ENCODE measurements at places on chromosomes 2 and 18.
A peak's percentile ranks its signal among the peaks of the same experiment; 100 is the strongest.

DNA sequence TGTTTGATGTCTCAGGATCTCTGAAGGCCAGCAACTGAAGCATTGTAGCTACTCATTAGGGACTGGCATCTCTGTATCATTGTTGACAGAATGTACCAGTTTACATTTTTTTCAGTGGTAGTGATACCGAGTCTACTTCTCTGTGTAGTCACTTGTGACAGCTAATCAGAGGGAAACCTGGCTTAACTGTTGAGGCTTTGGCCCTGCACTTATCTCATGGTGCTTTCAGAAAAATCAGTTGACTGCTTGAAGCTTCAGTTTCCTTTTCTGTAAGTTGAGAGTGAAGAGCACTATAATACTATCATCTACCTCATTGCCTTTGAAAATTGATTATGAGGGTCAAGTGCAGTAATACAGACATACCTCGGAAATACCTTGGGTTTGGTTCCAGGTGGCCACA is 90.0 kb downstream of the COMMD1 start:
- no peak for DNase-seq

GRCh38 chr2:39476524-39476923 is 39.4 kb upstream of the MAP4K3 start:
- DNase-seq, result no peak

DNA sequence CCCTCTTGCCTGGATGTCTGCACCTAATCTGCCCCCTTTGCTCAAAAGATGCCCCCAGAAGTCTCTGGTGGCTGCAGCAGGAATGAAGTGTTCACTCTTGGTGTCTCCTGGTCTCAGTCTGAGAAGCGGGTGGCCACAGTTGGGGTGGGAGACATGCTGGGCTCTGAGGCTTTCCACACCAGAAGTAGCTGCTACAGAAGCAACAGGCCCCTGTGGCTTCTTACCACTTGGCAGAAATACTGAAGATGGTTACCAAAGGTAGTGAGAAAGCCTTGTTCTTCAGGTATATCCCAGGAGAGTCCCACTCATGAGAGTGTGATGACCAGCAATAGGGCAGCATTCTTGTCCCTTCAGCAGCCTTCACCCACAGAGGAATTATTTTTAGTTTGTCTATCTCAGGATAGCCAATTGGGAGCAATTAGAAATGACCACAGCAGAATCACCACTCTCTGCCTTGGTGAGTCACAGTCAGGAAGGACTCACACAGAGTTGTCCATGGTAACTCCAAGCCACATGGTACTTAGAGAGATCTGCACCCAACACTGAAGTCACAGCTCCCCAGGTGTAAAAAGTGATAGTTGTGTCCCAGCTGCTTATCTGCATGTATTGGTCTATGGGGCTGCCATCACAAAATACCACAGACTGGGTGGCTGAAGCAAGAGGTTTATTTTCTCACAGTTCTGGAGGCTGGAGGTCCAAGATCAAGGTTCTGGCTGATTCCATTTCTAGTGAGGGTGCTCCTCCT is 169.8 kb upstream of the ID2 start:
- DNase-seq, result peak; percentile 90

DNA sequence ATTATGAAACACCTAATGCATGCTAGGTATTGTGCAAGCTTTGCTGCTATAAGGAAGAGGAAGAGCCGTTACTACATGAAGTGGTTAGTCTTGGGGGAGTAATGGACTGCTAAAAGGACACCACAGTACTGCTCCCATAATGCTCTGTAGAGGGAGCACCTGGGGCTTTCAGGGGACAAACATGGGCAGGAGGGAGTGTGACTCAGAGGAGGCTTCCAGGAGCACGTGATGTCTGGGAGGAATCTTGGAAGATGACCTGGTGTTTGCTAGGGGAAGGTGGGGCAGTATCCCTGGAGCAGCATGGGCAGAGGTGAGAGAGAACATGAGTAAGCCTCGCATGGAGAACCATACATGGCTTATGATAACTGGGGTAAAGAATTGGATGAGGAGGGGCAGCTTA is 18.8 kb downstream of the MAPK4 start:
- DNase-seq, result no peak

GRCh38 chr2:60212181-60212945 is 341.1 kb downstream of the BCL11A start:
- no peak for DNase-seq

GRCh38 chr2:42010743-42011298 is 37.0 kb upstream of the PKDCC start:
- DNase-seq, result peak; percentile 87

GRCh38 chr2:51981783-51982182 is 949.9 kb upstream of the NRXN1 start:
- no peak for DNase-seq

- no peak for DNase-seq
Measured at GRCh38 chr2:173359231-173359630, 4.6 kb downstream of the CDCA7 start.

- peak; percentile 73 for DNase-seq
Measured at GRCh38 chr2:25251422-25252273, 83.3 kb upstream of the POMC start.

DNA sequence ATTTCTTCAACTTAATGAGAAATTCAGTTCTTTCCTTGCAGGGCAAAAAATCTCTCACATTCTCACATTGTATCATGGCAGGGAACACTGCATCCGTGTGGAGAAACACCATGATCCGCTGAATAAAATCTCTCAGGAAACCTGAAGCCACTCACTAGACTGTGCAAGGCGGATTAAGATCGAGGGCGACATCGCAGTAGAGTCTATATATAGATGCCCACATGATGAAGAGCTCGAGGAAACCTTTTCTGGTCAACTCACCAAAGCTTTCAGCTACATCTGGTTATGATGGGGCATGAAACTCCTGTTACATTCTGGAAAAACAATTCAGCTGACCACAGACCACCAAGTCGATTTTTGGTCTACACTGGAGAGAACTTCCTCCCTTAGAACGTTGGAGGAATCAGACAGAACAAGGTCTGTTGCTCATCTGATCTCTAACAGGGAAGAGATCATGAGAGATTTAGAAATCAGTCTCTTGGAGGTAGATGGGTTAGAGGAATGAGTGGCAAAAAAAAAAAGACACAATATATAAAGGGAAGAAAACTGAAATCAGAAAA is 162.9 kb upstream of the ZNF516 start:
- DNase-seq, result no peak

- no peak for DNase-seq
Measured at GRCh38 chr2:111905990-111906735, 7.8 kb downstream of the MERTK start.

- DNase-seq, result no peak
Measured at GRCh38 chr2:170690640-170691039, 24.5 kb upstream of the SP5 start.

DNA sequence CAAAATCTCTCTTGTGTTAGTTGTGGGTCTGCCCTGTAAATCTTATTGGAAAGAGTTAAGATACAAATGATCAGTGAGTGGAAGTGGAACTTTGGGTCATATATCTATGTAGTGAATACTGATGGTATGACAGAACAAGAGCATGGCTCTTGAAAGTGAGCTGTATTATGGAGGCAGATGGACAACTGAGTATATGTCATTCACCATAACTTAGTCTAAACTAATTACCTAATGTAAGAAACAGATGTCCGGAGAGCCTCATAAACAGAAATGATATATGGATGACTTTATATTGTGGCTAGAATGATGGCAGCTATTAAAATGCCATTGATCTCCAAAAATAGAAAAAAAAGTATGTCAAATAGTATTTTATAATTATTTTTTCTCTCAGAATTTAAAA is 72.4 kb downstream of the FASTKD2 start:
- no peak for DNase-seq

- DNase-seq, result no peak
Measured at GRCh38 chr18:9416563-9417072, 58.7 kb upstream of the RALBP1 start.

DNA sequence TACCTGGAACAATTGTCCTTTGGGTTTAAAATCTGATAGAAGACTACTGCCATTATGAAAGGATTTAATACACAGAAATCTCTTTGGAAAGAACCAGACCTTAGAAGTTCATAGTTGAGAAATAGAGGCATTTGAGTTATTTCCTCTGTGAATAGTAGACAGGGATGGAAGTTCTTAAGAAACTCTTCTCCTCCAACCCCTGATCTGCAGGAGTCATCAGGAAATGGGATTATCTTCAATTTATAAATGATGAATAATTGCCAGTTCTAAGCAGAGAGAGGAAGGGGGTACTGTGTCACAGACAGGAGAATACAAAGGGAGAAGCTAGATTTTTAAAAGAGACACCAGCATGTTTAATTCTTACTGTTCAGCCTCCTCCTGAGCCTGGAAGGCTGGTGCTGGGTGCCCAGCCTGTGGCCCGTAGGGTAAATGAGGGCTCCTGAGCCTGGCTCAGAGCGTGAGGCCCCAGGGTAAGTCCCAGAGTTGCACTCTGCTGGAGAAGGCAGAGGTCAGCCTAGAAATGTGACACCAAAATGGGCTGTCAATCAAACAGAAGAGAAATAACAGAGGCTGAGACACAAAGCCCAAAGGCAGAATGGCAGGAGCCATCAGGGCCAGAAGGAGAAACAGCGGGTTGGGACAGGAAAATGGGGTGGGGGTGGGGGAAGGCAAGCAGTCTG is 58.2 kb upstream of the PKDCC start:
- no peak for DNase-seq

DNA sequence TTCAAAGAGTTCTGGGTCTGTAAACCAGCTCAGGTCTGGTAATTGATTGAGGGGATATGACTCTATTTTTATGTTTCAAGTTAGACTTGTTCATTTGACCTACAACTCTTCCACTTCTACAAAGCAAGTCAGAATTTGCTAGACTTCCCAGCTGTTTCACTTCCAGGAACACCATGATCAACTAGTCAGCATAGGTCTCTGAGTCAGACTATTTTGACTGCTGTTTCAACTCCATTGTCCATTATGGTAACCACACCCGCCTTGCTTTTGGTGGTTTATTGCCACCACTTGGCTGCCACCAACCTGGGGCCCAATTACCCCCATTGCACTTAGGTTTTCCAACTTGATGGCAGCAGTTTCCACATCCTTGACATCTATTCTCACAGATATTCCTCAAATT is 116.6 kb downstream of the LAMA3 start:
- peak; percentile 46 for DNase-seq

GRCh38 chr2:231960810-231961348 is 634 bp upstream of the DIS3L2 start:
- no peak for DNase-seq

- no peak for DNase-seq
Measured at GRCh38 chr18:77003316-77003715, 129.3 kb downstream of the MBP start.

- peak; percentile 84 for DNase-seq
Measured at GRCh38 chr2:55133467-55134315, 83.4 kb upstream of the RTN4 start.

DNA sequence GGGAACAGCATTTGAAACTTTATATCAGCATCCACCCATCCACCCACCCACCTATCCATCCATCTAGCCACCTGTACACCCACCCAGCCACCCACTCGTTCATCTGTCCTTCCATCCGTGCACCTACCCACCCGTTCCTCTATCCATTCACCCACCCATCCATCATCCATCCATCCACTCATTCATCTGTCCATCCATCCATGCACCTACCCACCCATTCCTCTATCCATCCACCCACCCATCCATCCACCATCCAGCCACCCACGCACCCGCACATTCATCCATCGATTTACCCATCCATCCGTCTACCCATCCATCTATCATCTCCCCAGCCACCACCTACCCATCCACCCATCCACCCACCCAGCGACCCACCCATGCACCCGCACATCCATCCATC is 24.8 kb downstream of the LDLRAD4 start:
- no peak for DNase-seq

- DNase-seq, result no peak
Measured at GRCh38 chr2:43444989-43445645, 150.7 kb downstream of the THADA start.

DNA sequence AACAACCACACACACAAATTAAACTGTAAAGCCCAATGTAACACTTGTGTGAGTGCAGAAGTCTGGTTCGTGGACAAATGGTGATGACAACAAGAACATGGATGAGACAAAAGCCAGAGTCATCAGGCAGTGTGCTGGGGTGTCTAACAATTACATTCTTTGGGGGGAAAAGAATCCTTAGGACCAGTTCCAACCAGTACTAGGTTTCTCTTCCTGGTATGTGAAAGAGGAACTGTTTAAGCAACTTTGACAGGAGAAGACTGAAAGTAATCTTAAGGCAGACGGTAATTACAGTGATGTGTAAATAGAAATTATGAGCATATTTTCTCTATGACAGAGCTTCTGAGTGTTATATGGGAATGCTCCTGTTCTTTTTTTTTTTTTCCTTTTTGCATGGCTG is 133.4 kb downstream of the AFF3 start:
- peak; percentile 68 for DNase-seq

DNA sequence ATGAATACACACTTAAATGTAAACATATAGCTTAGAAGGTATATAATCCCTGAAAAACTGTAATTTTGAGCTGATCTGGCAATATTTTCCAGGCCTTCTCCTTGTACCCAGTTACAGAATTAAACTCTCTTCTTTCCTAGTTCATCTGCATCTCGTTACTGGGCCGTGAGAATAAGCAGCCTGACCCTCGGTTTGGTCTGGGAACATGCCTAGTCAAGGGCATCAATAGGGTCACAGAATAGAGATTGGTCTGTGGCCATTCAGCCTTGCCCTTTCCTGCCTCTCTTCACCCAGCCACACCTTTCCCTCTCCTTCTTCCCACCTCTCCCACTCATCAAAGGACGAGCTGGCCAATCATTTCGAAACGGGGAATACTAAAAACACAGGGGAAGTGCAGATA is 27.3 kb downstream of the SULT1C2 start:
- no peak for DNase-seq

DNA sequence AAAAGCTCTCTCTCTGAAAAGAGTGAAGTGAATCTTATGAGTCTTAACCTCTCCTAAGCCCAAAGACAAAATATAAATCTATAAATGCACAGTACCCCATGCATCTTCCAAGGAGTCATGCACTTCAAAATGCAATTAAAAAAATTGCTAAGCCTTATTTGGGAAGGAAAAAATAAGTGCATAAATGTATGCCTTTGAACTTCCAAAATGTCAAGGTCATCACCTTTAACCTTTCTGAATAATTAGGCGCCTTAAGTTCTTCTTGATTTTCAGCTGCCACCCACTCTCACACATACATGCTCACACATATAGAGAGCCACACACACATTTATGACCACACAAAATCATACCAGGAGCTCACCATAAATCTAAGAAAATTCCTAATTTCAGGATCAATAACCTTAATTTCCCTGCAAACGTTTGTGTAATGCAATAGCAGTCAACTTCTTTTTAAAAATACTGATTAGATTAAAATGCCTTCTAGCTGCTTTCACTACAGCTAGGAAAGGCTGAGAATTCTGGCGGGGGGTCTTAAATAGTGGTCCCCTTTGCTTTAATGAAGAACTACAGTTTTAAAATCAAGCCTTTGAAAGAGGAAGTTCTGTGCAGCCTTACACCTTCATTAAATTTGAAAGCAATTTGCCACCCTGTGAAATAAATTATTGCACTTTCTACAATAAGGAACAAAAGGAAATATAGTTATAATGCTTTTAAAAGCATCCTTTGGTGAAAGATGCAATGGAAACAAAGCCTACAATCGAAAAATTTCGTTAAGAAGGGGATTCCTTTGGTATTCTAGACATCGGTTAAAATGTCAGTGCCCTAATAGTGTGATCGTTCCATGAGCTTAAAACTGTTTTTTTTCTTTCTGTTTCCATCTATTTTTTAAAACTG is 3.6 kb downstream of the HOXD11 start:
- no peak for DNase-seq

Data from AG20443 (cell line).